ENCODE measurements at places on chromosomes 12 and 14.

DNA sequence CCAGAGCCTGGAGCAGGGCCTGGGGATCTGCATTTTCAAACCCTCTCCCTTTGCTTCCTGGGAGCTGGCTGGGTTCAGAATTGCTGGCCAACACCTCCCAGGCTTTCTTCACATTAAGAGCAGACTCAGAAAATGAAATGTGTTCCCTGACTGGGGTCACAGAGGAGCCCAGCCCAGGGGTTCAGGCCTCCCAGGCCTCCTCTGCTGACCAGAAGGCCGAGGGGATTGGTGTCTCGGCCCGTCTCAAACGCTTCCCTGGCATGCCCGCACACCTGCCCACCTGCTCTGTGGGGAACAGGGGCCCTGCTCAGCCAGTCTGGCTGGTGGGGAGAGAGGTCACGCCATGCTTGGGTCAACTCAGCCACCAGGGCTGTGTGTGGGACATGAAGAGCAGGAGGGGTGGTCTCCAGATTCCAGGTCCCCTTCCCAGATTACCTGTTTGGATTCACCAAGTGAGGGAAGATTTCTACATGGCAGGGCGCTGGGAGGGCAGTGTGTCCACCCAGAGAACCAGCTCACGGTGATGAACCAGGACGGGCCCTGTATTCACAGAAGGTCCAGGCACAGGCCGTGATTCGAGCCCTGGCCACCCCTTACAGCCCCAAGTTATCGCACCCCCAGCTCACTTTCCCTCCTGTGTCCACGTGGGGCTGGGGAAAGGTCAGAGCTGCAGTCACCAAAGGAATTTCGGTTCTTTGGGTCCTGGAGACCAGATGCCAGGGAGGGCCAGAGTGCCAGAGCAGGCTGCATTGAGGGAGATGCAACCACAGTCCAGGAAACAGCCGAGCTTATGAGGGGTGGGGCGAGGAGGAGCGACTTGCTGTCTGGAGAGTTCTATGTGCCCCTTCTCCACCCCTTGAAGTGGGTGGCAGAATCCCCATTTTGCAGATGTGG is 55.2 kb upstream of the RIN3 start:
- DNase-seq = no peak

GRCh38 chr14:67449096-67449495 is 37.1 kb upstream of the PLEK2 start:
- DNase-seq = no peak

DNA sequence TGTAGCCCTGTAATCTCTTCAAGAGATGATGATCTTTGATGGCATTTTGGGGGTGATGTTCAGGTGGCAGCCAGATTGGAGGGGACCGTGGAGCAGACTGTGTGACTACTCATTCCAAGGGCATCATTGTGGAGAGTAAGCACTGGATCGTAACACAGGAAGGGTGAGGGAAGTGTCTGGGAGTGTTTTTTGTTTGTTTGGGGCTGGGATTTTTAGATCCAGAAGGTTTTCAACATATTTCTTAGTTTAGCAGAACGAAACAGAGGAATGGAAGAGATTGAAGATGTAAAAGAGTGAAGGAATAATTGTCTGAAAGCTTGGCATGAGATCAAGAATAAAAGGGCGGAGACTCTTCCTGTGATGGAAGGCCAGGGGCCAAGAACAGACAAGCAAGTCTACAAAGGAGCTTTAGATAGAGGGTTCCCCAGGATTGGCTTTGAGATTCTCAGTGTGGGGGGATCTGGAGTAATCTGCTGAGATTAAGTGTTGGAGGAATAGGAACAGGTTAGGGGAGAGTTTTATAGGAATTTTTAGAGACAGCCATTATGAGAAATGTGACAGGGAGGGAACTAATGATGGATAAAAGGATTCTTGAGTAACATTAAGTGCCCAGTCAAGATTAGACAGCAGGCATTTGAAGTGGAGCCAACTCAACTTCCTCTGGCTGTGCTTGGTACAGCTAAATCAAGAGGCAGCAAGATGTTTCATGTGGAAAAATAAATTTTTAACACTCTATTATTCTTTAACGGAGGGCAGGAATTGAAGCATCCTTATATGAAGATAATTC is 79.7 kb upstream of the REP15 start:
- DNase-seq = no peak

DNA sequence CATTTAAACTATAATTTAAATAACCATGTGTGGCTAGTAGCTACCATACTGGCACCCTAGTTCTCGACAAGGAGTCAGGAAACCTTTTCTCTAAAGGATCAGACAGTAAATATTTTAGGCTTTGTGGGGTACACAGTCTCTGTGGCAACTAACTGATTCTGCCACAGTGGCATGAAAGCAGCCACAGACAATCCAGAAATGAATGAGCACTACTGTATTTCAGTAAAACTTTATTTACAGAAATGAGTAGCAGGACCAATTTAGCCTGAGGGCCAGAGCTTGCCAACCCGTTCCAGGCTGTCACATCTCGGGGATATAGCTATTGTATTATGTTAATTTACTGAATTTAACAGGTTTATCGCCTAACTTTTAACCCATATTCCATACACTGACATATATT is 278.7 kb downstream of the ITPR2 start:
- no peak for DNase-seq

Measured in SK-N-SH (cell line).